ENCODE measurements at places on chromosomes 7 and 10.

GRCh38 chr10:13872411-13872810, 285.6 kb downstream of the PRPF18 start:
- DNase-seq = no peak

DNA sequence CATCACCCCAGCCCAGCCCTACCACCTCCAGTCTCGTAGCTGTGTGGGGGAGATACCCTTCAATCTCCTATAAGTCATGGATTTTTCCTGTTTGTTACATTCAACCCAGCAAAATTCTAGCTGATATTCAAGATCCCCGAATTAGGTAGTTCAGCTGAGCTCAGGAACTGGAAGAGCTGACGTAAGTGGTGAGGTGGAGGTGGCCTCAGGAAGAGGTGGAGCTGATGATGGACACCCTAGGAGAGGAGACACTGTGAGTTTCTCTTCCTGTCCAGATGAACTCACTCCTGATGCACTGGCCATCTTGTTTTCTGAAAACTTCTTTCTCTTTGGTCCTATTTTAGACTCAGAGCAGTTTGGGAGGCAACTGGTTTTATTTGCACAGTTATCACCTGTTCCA, 90.5 kb upstream of the PITRM1 start:
- no peak for DNase-seq

GRCh38 chr10:103983367-103983911, 16.5 kb downstream of the SLK start:
- DNase-seq = no peak

GRCh38 chr7:1090236-1090635, 2.3 kb downstream of the GPER1 start:
- DNase-seq = no peak

GRCh38 chr7:117800406-117800805, 72.8 kb downstream of the CTTNBP2 start:
- DNase-seq = no peak

DNA sequence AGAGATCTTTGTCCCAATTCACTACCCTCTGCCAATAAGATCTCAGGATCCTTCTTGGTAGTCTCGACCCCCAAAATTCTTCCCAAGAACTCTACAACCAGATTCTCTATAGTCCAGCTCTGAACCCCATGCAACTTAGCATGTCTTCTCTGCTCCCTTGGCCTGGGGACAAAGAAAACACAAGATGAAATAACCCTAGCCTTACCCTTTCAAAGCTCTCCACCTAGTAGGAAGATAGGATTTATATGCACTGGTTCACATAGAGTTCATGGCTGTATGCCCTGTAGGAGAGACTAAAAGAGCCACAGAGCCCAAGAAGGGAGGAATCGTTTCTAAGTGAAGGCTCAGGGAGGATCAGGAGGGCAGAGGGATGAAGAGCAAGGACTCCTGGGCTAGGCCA, 96.1 kb downstream of the PPP1R3C start:
- no peak for DNase-seq

Data from DMS153 (cell line).